Head of caudate nucleus (tissue), 42 donors: ENCODE measurements at places on chromosomes 11 and 22.

DNA sequence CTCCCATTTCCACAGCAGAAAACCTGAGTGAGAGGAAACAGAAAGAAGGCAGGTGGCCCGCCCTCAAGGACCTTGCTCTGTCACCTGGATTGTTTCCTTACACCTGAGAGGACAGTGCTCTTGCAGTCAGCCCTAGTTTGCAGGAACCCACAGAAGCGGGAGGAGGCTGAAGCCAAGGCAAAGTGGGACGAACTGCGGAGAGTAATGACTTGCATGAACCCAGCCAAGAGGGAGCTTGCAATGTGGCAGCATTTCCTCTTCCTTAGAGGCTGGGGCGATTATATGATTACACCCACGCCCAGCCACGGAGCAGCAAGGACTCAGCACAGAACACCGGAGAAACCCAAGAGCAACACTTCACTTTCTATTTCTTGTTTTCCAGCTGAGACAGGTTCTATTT is 102.6 kb downstream of the SPON1 start:
- DNase-seq, result no peak

GRCh38 chr11:79108851-79109250 is 332.0 kb downstream of the TENM4 start:
- no peak for DNase-seq

DNA sequence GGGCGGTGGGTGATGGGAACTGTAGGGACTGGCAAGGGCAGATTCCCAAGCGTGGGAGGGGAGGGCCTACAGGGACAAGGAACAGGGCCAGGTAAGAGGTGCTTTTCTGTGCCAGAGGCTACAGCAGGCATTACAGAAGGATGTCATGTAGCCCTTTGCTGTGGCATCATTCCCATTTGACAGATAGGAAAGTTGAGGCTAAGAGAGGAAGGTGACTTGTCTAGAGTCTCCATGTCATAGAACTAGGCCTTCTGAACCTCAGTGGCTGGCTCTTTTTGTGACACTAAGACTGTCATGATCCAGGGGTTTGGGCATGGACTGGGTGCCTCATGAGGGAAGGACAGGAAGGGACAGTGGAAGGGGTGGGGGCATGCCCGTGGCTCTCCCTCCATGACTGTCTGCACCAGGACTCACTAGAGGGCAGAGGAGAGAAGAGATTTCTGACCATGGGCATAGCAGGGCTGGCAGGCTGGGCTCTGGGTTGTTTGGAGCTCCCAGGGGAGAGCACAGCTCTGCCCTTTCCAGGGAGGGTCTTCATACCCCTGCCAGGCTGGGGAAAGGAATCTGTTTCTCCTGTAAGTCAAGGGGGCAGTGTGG is 3.2 kb downstream of the MMP11 start:
- no peak for DNase-seq

DNA sequence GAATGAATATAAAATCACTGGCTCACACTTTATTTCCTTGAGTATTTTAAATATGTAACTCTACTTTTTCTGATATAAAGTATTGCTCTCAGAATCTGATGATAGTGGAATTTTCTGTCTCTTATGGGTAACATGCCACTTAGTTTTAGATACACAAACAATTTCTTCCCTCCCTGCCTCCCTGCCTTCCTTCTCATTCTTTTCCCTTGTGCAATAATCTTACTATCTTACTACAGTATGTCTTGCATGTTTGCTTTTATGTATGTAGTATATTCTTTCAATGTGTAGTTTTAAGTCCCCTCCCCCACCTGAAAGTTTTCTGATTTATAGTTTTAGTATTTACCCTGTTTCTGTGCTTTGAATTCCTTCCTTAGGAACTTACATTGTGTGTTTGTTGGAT is 48.4 kb downstream of the INSC start:
- DNase-seq, result no peak
